Spinal cord (tissue), 10 donors: ENCODE measurements at places on chromosomes 6 and 20. TPM values are rescaled to one million over a fixed set of nuclear protein-coding genes. Genes with fewer than 3 reads are reported as not detected.
A peak's percentile ranks its signal among the peaks of the same experiment; 100 is the strongest.

NKX2-4 gene
- 0.11 TPM for total RNA-seq

USP49 gene
- total RNA-seq = 6.0 TPM

KCNK5 gene
- 7.4 TPM for total RNA-seq

NMBR gene
- 1.5 TPM for total RNA-seq

GRM4 gene
- 2.8 TPM for total RNA-seq

HLA-DMA gene
- 9.9 TPM for total RNA-seq

BPI gene
- 11.5 TPM for total RNA-seq

PCK1 gene
- total RNA-seq = 0.66 TPM

MEI4 gene
- total RNA-seq = 1.7 TPM

PACSIN1 gene
- 16.6 TPM for total RNA-seq

COL20A1 gene
- total RNA-seq = 14.4 TPM

FUT9 gene
- 17.4 TPM for total RNA-seq

HLA-DOA gene
- total RNA-seq = 5.8 TPM

DNA sequence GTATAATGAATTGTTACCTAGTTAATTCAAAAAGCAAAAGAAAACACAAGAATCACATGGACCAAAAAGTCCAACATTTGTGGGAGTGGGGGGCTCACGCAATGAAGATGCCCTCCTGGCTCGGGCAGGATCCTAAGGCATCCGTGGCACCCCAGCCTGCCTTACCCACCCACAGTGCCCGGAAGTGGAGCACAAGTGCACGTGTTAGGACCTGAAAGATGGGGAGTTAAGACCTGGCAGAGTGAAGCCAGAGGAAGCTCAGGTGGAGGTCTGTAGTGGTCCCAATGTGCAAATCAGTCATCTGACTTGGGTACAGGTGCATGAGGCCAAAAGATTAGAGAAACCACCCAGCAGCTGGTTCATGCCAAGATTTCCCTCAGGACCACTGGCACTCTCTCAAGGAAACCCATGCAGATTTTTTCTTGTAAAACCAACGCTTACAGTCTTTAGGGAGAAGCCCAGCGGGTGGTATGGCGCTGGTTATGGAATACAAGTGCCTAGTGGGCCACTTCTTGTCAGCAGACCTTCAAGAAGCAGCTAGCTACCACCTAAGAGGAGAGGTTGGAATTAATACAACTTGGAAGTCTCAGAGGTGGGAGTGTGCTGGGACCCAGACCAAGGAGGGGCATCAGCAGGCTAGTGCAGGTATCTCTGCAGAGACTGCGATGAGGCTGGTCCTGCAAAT, 42.1 kb downstream of the BFSP1 start:
- no peak for DNase-seq

DNA sequence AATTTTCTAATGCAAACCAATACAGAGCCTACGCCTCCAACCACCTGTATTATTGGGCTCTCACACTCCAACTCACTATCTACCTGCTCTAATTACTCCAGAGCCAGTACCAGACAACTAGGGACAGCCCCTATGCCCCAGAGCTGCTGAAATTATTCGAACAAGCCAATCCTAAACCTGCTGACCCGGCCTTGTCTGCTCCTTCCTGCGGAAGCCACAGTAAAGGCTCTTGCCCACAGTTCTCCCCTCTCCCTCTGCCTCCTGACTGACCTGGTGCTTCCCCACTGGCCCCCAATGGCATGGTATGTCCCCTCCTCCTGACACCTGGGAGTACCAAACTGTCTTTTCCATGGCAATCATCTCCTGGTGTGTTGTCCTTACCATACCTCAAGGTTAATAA, 4.1 kb upstream of the TOX2 start:
- no peak for DNase-seq

GRCh38 chr6:1627827-1628560, 18.3 kb downstream of the FOXC1 start:
- DNase-seq = no peak

DNA sequence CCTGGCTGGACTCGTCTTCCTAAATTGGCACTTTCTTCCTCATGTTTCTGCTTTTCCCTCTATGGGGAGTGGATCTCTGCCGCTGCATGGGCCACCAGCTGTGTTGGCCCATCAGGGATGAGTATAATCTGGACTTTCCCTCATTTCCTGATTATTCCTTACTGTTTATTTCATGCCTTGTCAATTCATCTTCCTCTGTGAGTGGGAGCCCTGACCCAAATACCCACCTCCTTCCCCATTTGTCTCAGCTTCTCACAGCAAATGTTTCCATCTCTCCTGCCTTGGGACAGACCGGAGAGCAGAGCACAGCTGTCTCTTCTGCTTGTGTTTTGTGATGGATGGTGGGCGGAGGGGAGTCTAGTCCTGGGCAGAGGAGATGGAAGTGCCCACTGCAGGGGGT, 212.7 kb downstream of the UST start:
- DNase-seq = no peak

DNA sequence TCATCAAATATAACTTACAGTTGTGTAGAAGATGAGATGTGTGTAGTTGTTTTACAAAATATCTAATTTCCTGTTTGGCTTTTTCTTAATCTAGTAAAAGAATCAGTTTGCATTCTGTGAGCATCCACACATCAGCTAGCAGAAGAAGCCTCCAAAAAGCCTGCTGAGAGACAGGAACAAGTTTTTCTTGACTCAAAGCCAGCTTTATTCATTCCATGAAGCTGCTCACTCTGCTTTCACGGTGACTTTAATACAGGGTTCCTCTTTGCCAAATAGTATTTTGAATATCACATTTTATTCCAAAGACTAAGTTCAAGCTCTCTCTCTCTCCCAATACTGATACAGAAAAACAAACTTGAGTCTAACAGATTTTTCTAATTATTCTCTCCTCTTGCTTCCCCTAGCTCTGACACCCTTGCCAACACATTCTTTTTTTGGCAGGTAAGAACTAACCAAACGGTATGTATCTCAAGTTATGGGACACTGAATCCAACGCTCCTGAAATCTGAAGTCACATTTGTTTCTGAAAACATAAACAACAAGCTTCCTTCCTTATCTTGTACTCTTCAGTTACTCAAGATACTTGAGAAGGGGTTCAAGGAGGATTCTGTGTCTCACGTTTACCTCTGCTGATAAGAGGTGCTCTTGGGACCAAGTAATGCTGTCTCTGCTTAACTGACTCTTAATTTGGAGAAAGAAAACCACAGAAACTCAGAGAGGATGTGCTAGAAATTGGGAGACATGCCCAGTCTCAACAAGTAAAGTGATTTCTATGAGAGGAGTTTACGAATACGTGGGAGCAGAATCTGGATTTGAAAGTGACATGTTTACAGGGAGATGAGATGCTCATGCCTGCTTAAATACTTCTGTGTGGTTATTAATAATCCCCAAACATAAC, 184.2 kb upstream of the SPTLC3 start:
- peak; percentile 71 for DNase-seq

DNA sequence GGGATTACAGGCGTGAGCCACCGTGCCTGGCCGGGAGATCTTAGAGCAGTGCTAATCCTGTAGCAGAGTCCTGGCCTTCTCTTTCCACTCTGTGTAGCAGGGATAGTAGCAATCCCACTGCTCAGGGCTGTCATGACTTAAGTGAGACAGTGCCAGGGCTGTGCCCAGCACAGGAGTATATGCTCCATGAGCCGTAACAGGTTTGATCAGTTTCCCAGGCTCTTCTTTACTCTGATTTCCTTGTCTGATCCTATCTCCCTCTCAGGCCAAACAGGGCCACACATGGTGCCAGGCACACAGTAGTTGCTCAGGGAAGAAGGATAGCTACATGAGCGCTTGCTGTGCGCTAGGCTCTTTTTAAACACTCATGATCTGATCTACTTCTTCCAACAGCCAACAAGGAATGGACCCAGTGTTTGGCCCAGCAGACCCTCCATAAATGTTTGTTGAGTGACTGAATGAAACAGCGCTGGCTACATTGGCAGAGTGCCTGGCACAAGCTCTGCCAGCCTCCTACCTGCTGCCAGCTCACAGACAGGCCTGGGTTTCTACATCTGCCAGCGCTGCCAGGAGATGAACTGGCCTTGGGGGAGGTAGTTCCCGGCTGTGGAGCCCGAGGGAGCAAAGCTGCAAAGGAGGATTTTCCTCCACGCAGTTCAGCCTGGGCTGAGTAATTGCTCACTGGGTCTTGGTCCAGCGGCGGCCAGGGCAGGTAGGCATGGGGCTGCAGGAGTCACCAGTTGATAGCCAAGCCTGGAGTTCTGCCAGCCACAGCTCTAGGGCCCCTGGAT, 36.9 kb downstream of the SNAI1 start:
- no peak for DNase-seq

- no peak for DNase-seq
These were observed 2.1 kb upstream of the CASS4 start for GRCh38 chr20:56409956-56410355.

DNA sequence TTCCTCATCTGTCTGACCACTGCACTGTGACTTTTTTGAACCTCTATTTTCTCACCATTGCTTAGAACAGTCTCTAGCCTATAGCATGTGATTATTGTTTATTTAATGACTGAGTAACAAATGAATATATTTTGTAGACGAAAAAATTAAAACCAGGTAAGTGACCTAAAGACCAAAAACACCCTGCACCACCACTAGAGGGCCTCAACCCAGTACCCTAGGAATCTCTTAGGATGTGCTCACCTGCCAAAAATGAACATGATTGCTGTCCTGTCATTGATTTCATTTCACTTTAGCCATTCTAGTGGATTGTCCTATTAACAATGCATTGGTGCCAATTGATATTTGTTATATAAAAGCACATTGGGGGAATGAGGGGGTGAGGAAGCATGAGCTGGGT, 199.1 kb downstream of the COL9A1 start:
- no peak for DNase-seq

DNA sequence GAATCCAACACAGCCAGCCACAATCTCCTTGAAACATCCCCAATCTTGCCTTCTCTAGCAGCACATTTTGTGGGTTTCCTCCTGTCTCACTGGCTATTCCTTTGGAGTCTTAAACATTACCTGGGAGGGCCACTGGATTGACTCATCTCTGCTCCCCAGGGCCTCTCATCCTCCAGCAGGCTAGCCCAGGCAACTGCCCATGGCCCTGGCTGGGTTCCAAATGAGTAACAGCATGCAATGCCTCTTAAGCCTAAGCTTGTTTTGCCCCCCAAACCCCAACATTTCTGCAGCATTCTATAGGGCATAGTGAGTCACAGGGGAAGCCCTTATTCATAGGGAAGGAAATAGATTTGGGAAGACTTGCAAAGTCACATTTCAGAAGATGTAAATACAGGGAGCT, 204.9 kb downstream of the FOXA2 start:
- DNase-seq = no peak

DNA sequence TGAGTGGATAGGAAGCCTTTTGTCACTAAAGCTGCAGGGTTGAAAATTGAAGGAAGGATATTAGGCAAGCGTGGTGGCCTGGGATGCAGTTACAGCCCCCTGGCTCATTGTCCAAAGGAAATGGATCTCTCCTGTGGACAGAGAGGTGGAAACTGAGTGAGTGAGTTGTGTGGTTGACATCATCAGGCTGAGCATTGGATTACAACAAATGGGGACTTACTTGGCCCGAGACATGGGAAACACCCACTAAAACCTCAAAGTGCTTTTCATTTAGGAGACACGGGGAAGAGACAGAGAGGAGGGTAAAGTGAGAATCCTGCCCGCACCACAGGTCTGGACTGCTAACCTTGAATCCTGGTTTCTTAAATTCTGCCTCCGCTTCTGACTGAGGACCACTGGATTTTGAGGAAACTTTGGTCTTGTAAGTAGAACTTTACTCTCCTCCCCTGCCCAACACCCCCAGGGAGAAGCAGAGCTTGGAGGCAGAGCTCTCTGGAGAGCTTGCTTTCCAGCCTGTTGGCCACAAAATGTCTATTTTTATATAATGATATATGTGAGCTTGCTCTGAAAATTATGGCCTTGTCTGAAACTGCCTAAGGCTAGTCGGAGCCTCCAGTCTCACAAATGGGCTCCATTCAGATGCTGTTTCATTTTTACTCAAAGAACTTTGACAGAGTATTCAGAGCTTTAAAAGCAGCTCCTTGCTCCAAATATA, at the start of gene PKIG:
PKIG (plus strand) TSS at position 269 of the 715 bp plus-strand sequence. CDS start 31,978 bp downstream, outside the sequence.
- no peak for DNase-seq

GRCh38 chr6:70107852-70108629, 194.8 kb downstream of the COL9A1 start:
- DNase-seq = peak; percentile 62

- no peak for DNase-seq
These were observed 773.3 kb upstream of the DEFB115 start for GRCh38 chr20:30484009-30484748.

DNA sequence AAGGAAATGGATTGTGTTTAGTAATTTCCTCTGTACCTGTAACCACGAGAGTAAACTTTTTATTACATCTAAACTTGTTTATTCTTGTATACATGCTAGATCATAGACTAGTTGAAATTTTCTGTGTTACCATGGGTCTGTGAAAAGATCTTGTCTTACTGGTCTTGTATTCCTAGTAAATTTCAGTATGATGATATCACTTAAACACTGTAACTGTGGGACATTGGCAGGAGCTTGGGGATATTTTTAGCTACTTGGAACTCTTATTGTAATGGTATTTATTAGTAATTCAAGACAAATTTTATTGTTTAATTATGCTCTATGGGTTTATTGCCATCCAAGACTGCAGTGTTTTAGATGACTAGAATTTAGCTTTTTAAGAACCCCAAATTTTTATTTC, 25.9 kb upstream of the TULP4 start:
- DNase-seq = no peak

DNA sequence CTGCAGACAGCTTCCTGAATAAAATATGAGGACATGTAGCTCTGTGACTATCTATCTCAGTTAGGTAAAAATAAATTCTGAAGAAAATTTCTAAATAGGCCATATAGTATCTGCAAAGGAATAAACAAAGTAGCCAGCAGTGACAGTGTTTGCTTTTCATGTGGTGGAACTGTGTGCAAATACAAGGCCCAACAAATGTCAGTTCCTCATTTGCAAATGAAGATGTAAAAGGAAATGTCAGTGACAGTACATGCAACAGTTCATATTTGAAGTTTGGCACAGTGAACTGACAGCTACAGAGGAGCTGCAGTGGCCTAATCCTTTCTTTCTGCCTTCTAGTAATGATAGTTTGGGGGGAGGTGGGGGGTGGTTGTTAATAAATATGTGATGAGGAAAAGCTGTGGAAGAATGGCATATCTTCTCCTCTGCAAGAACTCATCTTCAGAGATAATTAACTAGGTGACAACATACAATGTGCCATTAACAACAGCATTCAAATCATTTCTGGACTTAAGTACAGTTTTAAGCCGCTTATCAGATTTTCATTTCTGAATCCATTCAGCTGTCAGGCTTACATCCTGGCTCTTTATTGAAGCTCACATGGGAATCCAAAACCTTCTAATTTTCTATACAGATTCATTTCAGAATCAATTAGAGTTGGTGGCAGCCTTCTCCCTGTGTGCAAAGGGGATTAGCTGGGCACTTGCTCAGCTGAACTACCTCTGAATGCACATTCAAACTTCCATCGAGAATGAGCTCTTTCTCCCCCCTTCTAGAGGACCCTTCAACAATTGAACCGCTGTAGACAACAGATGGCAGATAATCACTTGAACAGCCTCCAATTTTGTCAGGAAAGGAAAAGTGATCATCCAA, 1059.0 kb upstream of the EPHA7 start:
- no peak for DNase-seq

GRCh38 chr20:60676011-60676410, 576.0 kb upstream of the CDH4 start:
- no peak for DNase-seq

GRCh38 chr20:6665161-6665560, 102.3 kb upstream of the BMP2 start:
- DNase-seq = no peak

- no peak for DNase-seq
These were observed 54.8 kb upstream of the AKIRIN2 start for GRCh38 chr6:87756858-87757257.
